ENCODE measurements at places on chromosomes 13 and 19.

DNA sequence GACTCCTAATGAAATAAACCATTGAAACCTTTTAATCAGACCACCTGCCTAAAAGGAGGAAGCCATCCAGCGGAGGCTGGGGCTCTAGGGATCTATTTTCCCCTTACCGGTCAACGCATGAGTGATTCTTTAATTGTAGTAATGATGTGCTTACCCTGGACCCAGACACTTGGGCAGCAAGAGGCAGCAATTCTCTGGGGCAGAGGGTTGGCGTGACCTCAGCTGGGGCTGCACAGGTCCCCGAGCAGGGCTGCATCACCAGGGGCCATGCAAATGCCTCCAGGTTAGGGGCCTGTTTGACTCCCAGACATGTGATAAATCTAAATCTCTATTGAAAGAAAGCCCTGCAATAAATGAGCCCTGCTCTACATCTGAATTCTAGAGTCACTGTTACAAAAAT lies 194.2 kb upstream of the TSHZ3 start:
- DNase-seq: no peak

DNA sequence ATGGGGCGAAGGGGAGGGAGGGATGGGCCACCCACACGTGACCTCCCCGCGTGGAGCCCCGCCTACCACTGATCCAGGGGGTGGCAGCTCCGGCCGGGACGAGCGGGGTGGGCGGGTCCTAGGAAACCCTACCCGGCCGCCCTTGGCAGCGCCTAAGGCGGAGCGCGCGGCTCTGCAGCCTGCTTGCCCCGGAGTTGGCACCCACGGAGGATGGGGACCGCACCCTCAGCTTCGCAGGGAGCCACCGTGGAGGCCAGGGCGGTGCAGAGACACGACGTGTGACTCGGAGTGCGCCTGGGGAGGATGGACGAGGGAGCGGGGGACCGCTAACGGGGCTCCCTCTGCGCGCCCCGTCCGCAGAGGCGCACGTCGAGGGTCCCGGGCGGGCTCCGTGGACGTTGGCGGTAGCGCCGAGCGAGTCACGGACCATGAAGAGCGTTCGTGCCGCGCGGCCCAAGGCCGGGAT lies at the start of gene RGS9BP:
TSS of gene RGS9BP (plus strand) at position 129 of the 466 bp plus-strand sequence. CDS start 416 bp downstream, outside the sequence.
- peak; percentile 85 for DNase-seq

- DNase-seq: no peak
Measured at GRCh38 chr13:101307181-101307701, 109.1 kb downstream of the NALCN start.

- no peak for DNase-seq
Measured at GRCh38 chr19:13732337-13732736, 32.0 kb upstream of the MRI1 start.

GRCh38 chr19:1027650-1028061 lies 1.2 kb downstream of the CNN2 start:
- DNase-seq: no peak

- peak; percentile 77 for DNase-seq
Measured at GRCh38 chr19:4969772-4970531, 1.0 kb downstream of the KDM4B start.

DNA sequence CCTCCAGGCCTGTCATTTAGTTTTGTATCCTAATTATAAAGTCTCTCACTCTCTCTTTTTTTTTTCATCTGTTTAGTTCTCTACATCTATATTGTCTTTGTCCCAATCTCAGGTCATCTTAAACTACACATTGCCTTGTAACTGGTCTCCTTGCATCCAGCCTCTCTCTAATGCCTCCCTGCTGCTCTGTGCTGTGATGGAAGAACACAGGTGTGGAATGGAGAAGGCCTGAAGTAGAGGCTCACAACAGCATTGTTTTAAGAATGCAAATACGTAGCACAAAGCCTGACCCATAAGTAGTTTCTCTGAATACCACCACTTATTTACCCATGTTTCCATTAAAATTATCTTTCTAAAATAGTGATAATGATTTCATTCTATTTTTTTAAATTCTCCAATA lies 108.8 kb upstream of the FRY start:
- no peak for DNase-seq

DNA sequence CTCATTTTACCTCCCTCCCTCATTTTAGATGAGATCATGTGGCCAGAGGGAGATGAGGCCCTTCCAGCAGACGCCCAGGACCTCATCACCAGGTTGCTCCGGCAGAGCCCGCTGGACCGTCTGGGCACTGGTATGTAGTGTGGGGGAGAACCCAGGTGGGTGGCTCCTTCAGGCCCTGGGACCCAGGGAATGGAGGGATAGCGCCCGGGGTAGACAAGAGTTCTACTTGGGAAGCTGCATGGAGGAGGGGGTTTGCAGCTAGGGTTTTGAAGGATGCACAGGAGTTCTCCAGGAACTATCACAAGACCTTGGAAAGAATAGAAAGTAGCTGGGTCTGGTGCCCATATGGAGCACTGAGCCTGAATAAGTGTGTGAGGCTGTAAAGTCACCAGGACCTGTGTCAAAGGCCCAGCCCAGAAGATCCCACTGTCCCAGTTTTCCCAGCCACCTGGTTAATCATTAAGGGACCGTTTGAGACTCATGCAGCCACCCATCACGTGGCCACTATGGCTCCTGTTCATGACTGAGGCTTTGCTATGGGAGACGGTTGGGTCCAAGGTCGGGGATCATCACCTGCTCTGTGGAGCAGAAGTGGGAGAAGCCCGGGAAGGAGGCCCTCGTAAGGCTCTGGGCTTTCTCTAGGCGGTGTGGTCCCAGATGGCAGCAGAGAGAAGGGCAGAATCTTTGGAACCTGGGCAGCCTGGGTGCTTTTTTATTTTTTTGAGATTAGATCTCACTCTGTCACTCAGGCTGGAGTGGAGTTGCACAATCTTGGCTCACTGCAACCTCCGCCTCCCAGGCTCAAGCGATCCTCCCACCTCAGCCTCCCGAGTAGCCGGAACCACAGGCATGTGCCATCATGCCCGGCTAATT lies 17.0 kb upstream of the PIK3R2 start:
- no peak for DNase-seq

GRCh38 chr13:40981949-40982348 lies 37.2 kb downstream of the ELF1 start:
- no peak for DNase-seq

- DNase-seq: peak; percentile 32
Measured at GRCh38 chr19:37997911-37998344, 90.9 kb downstream of the SIPA1L3 start.

DNA sequence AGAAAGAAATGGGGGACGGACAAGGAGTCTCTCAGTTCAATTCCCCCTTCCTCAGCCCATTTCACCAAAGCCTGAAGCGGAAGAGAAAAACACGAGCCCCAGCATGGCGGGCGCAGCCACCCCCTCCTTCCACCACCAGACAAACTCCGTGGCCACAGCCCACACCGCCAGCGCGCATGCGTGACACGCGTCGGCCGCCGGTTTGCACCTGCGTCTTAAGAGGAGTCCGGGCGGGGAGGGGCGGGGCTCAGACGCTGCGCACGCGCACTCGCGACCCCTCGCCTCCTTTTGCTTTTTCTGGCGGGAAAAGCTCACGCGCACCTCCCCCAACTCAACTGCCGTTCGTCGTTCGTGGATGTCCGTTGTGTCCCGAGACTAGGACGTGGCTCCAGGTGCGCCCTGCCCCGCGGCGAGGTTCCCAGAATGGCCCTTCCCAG lies at the start of gene KASH5:
TSS of gene KASH5 (plus strand) at position 314 of the 437 bp plus-strand sequence. CDS start 2,635 bp downstream, outside the sequence.
- peak; percentile 83 for DNase-seq

GRCh38 chr13:43776501-43777079 lies 10.2 kb downstream of the ENOX1 start:
- DNase-seq: no peak

DNA sequence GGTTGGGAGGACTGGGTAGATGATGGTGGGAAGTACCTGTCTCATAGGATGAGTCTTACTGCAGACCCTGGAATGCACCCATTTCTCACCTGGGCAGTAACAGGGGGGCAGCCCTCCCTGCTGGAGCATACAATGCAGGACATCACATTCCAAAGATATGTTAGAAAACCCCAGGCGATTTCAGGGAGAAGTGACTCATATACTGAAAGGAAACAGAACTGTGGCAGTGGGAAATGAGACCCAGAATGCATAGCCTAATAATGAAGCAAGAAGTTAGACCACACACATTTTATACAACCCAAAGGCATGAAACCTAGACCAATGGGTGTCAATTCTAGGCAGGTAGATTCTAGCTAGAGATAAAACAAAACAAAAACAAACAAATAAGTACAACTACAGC lies 402.7 kb downstream of the IRS2 start:
- DNase-seq: peak; percentile 28

DNA sequence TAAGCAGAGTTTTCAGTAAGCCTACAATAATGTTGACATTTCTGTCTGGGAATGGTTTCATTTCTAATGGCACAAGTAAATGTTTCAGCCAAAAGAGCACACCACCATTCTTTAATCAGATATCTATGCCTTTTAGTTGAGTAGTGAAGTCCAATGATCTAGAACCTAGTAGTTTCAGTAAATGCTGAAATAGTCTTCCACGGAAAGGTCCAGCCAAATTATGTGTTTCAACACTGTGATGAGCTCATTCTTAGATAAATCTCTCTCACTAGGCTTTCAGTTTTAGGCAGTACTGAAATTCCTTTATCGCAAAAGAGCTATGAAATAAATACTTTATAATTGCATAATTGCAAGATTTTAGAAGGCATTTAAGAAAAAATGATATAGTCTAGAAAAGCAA lies 816.8 kb upstream of the PCDH9 start:
- DNase-seq: no peak

DNA sequence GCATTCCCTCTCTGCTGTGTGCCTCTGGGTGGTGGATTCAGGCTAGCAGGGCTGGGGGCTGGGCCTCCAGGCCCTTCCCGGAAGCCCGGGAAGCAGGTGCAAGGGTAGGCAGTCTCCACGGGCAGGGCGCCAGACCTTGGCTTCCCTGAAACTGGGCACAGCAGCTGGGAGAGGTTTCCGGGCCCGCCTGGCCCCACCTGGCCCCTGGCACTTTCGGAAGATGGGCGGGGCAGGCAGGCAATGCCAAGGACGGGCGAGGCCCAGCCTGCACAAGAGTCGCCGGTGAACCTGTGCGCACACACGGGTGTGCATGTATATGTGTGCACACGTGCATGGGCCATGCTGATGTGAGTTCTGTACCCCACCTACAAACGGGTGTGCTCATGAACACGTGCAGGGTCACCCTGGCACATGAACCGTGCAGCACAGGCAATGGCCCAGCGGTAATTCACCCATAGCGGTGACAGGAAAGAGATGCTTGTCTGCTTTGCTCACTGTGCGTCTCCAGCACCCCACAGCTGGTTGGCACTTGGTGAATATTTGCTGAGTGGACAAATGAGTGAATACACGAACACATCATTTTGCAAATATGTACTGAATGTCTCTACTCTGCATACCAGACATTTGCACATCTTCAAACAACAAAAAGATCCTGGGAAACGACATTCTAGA lies 15.3 kb downstream of the GADD45B start:
- DNase-seq: no peak

- DNase-seq: no peak
Measured at GRCh38 chr19:39211731-39212374, 7.8 kb upstream of the SYCN start.

DNA sequence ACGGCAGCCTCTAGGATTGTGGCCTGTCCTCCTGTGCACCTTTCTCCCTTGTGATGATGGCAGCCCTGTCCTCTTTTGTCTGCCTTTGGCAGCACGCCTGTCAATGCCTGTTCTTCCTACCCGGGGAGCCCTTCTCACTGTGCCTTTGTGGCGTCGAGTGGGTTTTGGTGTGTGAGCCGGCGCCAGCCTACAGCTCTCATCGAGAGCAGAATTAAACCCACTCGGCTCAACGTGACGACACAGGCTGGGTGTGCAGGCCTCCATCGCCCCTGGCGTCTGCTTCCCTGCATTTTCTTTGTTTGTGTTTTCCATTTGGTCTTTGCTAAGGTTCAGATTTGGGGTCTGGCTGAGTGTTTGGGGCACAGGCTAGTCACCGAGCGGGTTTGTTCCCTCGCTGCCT lies 34.4 kb downstream of the AP1M1 start:
- DNase-seq: no peak

DNA sequence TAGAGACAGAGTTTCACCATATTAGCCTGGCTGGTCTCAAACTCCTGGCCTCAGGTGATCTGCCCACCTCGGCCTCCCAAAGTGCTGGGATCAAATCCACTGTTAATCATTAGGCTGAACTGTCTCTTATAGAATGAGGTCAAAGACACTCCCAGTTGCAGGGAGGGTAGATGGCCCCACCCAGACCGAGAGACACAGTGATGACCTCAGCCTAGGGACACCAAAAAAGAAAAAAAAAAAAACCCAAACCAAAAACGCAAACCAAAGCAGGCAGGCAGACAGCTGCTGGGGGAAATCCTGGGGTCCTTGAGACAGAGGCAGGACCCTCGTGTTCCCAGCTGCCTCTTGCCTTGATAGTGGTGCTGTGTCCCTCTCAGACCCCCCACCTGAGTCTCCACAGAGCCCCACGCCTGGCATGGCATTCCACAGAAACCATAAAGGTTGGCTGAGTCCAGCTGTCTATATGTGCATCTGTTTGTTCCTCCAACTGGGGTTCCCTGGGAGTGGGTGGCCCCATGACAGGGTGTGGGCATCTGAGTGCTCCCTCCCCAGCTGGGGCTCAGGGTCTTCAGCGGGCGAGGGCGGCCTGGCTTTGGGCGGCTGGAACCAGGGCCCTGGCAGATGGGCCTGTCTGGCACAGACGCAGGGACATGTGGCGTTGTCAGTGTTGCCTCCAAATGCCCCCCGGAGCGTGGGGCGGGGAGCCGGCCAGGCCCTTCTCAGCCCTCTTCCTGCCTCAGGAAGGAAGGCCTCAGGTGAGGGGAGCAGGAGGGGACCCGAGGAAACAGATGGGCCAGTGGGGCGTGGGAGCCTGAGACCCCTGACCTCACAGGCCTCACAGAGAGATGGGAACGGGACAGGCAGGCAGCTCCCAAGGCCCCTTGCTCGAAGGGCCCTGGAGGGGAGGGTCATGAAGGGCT lies 5.2 kb downstream of the DAND5 start:
- no peak for DNase-seq

DNA sequence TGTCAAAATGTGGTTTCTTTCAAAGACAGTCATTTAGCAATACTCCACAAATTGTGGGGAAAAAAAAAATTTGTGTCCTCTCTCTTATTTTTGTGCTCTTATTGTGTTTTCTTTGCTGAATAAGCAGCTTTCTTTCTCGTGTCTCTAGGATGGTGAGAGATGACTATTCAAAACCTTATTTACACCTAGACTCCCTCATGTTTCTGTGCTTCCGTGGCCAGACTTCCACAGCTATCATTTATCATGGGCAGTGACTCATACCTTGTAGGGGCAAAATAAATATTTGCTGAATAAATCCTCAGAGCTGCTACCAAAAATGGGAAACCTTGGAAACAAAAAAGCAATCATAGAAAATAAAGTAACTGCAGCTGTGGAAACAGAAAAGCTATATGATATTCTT lies 204.9 kb upstream of the MIR17HG start:
- no peak for DNase-seq

DNA sequence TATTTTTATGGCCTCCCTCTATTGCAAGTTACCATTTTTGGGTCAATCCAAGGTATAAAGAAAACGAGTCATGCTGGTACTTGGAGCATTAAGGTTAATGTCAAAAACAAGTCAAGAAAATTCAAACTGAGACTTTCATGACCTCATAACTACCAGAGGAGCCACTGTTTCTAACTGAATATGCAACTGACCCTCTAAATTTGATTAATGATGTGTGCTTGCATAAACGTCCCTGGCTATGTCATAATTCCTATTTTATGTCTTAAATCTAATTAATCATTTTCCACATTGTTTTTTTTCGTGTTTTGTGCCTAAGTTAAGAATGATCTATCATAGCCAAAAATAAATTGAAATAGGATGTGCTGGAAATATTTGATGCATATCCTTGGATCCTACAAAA lies 396.7 kb upstream of the GPC6 start:
- no peak for DNase-seq

Measured in suppressor macrophage treated with lipopolysaccharide for 4 hours (primary cell).